ENCODE measurements at places on chromosomes 11 and 22.

DNA sequence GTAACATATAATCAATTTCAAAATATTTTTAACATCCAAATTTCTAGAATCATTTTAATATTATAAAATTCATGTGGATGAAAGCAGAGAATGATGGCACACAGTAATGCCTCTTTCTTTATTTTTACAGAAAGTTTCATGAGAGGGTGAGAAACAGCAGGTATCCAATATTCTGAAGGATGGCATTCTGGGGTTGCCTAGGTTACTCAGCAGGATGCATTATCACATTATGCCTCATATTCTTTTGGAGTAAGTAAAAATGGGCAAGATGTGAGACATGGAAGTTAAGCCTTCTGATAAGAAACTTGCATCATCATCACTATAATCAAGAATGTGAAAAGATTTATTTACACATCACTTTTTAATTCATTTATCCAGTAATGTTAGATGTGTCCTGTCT lies 148.7 kb upstream of the PGR start:
- no peak for DNase-seq

- no peak for DNase-seq
Measured at GRCh38 chr11:5931061-5931460, 11.0 kb upstream of the OR56A3 start.

GRCh38 chr11:34366522-34366921 lies 8.7 kb upstream of the ABTB2 start:
- DNase-seq, result no peak

DNA sequence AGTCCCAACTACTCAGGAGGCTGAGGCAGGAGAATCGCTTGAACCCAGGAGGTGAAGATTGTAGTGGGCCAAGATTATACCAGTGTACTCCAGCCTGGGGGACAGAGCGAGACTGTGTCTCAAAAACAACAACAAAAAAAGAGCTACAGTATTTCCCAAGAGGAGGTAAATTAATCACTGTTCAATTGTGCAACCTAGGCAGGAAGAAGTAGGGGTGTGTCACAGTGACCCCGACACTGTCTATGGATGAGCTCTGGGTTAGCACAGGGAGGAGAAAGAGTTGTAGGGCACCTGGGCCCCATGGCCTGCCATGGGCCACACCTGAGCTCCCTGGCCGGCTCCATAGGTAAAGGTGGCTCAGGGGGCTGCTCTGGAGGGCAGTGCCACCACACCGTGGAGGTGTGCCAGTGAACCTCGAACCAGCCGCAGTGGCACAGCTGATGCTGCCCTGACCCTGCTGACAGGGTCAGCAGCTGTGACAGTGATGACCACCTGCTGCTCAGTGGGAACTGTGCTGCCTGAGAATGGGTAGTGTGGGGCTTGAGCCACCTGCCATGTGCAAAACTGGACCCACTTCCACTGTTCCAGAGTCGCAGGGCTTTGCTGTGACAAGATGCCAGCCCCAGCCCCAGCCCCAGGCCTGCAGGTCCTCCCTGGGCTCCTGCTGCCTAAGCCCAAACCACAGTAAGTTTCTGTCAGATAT lies 84.0 kb upstream of the PITPNB start:
- DNase-seq, result no peak

DNA sequence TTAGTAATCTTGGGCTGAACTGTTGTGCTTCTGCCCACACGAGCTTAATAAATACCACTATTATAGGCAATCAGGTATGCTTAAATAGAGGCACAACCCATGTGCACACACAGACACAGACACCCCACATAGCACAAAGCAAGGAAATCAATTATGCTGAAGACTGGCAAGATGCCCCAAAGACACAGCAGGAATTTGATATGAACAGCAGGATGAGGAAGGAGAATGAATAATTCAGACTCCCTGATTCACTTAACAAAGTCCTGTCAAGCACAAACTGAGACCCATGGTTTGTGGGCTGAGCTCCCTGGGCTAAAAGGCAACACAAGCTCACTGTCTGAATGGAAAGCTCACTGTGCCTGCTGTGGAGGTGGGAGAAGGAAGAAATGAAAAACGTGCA lies 42.5 kb downstream of the RBFOX2 start:
- no peak for DNase-seq

- no peak for DNase-seq
Measured at GRCh38 chr11:73334384-73335203, 26.5 kb downstream of the ARHGEF17 start.
